ENCODE measurements at places on chromosomes 4 and X. TPM values are rescaled to one million over a fixed set of nuclear protein-coding genes. Genes with fewer than 3 reads are reported as not detected.

DNA sequence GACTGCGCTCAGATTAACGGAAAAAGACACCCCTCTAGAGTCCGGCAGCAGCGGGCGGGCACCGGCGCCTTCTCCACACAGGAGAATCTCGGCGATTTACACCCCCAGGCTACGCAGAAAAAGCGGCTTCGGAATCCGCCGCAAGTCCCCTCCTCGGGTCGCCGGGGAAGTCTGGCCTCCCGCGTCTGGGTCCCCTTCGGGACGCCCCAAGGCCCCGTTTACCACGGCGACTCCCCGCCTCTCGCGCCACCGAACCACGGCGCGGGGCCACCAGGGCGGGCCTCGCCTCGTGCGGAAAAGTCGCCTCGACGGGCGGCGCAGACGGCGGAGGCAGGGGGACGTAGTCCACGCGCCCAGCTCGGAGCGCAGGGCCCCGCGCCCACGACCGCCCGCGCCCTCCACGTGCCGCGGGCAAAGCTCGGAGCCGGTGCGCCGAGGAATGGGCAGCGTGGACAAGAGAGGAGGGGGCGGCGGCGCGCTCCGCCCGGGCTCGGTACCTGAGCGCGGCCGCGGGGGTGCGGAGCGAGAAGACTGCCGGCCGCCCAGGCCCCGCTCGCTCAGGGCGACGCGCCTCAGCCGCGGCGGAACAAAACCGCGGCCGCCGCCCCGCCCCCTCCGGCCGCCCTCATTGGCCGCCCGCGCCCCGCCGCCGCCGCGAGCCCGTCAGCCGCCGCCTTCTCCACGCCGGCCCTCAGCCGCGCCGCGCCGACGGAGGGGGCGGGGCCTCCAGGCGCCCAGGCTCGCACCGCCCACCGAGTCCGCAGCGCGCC, at the start of gene FAM53A:
Gene FAM53A, minus strand, starts transcription at position 578 of the 770 bp plus-strand sequence. CDS start 15,572 bp downstream, outside the sequence.
- H3K36me3 ChIP-seq: no peaks in the 10 kb centered on the region
- peak within 1 kb of the TSS; percentile 51 for H3K4me3 ChIP-seq
- DNase-seq: peak; percentile 91
- no peaks in the 10 kb centered on the region for H3K4me1 ChIP-seq
- peak within 1 kb of the TSS; percentile 62 for H3K27ac ChIP-seq

DNA sequence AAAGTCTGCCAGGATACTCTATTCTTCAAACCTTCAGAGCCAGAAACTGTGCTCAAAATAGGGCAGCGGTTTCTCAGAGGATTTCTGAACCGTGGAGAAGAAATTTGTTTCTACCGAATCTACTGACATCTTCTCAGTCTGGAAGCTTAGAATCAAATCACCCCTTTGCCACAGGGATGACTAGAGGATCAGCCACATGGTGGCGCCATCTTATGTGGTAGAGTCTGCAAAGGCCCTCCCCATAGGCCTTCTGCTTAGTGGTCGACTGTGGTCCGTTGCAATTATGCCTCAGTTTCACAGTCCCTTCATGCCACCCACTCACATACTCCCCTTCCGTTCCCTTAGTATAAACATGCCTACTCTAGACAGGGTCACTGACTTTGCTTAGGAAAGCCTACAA, 680.7 kb upstream of the SPANXN1 start:
- no peak overlapping the region for H3K4me3 ChIP-seq
- H3K27me3 ChIP-seq: no peaks in the 10 kb centered on the region
- H3K27ac ChIP-seq: no peak overlapping the region
- H3K4me1 ChIP-seq: no peaks in the 10 kb centered on the region
- no peak for DNase-seq

GRCh38 chr4:40301603-40302002, 33.5 kb upstream of the CHRNA9 start:
- H3K4me1 ChIP-seq: peaks cover 87% of the 10 kb centered on the region
- H3K4me3 ChIP-seq: peak overlapping the region; percentile 17

DNA sequence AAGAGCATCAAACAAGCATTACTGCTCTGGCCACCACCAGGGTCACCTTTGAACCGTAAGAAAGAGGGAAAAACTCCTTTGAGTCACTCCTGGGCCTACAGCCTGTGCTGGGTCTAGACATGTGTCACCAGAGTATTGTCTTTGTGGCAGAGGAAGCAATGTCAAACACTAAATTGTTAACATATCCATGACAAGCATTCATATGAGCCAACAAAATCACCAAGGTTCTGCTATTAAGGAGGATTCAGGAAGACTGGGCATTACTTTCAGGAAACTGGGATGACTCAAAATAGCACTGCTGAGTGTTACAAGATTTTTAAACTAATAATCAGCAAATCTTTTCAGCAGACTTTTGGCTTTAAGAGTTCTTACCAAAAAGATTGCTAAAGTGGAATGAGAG, 28.1 kb downstream of the LGI2 start:
- no peak overlapping the region for H3K27ac ChIP-seq
- H3K27me3 ChIP-seq: no peaks in the 10 kb centered on the region

Gene PLS3
- polyA plus RNA-seq: not detected

- no peaks in the 10 kb centered on the region for H3K36me3 ChIP-seq
- H3K4me3 ChIP-seq: no peak overlapping the region
- no peak overlapping the region for H3K27ac ChIP-seq
- H3K4me1 ChIP-seq: no peaks in the 10 kb centered on the region
- DNase-seq: peak; percentile 4
These were observed 37.4 kb downstream of the LHFPL1 start for GRCh38 chrX:112642349-112642748.

Gene QRFPR
- polyA plus RNA-seq: not detected

Gene ALPK1
- 5.0 TPM for polyA plus RNA-seq

Gene FHDC1
- 0.04 TPM for polyA plus RNA-seq

DNA sequence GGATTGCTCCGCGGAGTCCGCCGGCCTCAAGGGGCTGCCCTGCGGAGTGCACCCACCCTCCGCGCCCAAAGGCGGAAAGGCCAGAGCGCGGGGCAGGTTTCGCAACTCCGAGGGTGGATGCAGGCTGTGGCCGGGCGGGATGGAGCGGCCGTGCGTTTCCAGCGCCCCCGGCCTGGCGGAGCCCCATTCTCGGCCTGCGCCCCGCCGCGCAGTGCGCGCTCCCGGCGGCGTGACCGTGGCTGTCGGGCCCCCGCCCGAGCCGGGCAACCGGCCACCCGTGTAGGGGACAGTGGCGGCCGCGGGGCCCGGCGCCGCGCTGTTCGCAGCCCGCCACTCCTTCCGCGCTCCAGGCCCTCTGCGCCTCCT, 331 bp downstream of the SETD7 start:
- H3K4me3 ChIP-seq: peak overlapping the region; percentile 68
- peak overlapping the region; percentile 76 for H3K27ac ChIP-seq
- H3K27me3 ChIP-seq: no peaks in the 10 kb centered on the region
- peaks cover 8% of the 10 kb centered on the region for H3K4me1 ChIP-seq
- no peak for DNase-seq

Gene AMBN
- not detected for polyA plus RNA-seq

DNA sequence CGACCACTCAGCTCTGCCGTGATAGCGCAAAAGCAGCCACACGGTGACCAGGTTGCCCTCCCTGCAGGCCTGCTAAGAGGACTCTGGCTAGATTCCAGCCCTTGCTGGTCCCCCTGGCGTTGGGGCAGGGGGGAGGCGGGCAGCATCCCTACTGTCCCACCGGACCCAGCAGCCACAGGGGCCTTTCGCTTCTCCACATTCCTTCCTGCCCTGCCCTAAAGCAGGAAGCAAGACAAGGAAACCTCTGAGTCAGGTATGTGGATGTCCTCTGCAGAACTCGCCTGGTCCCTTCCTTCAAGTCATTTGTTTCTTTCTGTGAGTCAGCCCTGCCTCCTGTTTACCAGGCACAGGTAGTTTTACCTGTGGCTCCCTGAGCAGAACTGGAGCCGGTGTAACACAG, 60.2 kb upstream of the CLDN34 start:
- no peak for DNase-seq
- H3K4me3 ChIP-seq: no peak overlapping the region
- H3K27me3 ChIP-seq: no peaks in the 10 kb centered on the region
- no peaks in the 10 kb centered on the region for H3K4me1 ChIP-seq
- no peaks in the 10 kb centered on the region for H3K36me3 ChIP-seq

DNA sequence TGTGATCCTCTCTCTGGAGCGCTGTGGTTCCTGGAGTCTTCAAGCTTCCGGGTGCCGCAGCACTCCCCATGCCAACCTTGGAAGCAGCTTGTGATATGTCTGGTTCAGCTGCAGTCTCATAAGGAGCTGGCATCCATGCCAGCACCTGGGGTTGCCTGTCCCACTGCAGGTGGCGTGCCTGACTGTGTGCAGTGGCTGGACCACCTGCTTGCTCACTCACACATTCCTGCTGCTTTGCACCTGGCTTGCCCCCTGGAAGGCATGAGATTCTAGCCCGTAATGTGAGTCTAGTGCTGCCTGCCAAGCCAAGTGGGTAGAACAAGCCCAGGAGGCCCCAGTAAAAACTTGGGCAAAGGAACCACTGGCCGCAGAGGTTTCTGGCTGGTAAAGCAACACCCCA, 687.2 kb upstream of the AADAT start:
- H3K36me3 ChIP-seq: no peaks in the 10 kb centered on the region
- H3K27me3 ChIP-seq: no peaks in the 10 kb centered on the region
- no peak overlapping the region for H3K27ac ChIP-seq
- no peak for DNase-seq
- no peak overlapping the region for H3K4me3 ChIP-seq

DNA sequence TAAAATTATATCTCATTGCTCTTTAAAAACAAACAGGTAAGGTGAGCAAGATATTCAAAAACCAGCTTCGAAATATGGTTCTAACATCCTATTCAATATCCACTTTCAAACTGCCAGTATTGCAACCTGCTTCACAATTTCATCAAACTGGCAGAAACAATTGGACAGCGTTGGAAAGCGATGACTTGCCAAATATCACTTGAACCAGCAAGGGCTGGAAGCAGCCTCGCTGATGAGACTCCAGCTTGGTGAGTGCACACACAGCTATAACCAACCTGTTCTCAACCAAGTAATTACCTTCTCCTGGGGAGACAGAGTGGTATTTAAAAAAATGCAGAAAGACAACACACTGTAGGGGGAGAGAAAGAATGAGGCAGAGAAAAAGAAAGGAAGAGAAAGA, 155.8 kb upstream of the RAI2 start:
- DNase-seq: no peak
- H3K27ac ChIP-seq: no peak overlapping the region
- no peaks in the 10 kb centered on the region for H3K27me3 ChIP-seq

DNA sequence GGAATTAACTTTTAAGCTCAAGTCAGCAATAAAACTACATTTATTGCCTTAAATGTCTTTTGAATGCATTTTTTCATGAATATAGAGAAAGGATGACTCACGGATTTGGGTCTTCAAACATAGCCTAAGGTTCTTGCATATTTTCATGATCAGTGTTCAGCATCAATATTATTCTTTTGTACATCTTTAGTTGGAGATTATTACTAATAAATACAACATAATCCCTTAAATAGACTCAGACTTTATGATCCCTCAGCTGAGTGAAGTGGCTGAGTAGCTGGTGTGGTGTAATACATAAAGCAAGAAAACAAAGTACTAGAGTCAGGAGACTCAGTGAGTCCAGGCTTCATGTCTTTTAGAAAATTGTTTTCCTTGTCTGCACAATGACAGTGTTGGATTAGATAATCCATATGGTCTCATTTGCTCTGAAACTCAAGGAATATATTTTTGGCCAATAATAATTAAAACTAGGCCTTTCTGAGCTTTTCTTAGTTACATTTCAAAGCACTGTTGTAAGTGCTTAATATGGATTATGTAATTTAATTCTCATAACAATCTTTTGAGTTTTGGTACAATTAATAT, 78.3 kb upstream of the UNC5C start:
- H3K4me1 ChIP-seq: no peaks in the 10 kb centered on the region
- DNase-seq: no peak
- H3K4me3 ChIP-seq: no peak overlapping the region
- no peak overlapping the region for H3K27ac ChIP-seq

GRCh38 chr4:10006231-10006600, 15.1 kb downstream of the SLC2A9 start:
- no peak overlapping the region for H3K4me3 ChIP-seq
- no peaks in the 10 kb centered on the region for H3K36me3 ChIP-seq
- no peaks in the 10 kb centered on the region for H3K27me3 ChIP-seq
- no peak overlapping the region for H3K27ac ChIP-seq
- no peak for DNase-seq
- H3K4me1 ChIP-seq: no peaks in the 10 kb centered on the region

DNA sequence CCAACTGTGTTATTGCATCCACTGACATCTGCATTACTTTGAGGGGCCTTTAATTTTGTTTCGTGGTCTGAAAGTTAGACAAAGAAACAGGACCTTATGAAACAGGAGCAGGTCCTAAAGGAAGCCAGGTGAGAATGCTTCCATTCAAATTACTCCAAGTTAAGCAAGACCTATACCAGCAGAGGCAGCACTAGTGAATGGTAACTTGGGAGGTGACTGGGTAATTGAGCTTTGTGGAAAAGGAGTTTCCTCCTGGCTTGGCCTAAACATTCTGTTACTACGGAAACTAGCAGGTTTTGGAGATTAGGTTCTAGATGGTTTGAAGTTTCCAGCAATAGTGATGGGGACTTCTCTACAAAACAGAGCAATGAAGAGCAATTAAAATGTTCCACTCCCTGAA, 173.5 kb downstream of the NKX6-1 start:
- H3K27me3 ChIP-seq: no peaks in the 10 kb centered on the region
- H3K4me3 ChIP-seq: no peak overlapping the region
- no peak overlapping the region for H3K27ac ChIP-seq
- no peak for DNase-seq

GRCh38 chr4:174317531-174317930, 33.8 kb downstream of the CEP44 start:
- H3K4me3 ChIP-seq: no peak overlapping the region
- H3K36me3 ChIP-seq: peaks cover 12% of the 10 kb centered on the region
- no peaks in the 10 kb centered on the region for H3K4me1 ChIP-seq
- no peaks in the 10 kb centered on the region for H3K27me3 ChIP-seq

Gene PAGE3
- polyA plus RNA-seq: not detected

Gene HTT
- 5.2 TPM for polyA plus RNA-seq

- H3K27me3 ChIP-seq: no peaks in the 10 kb centered on the region
- H3K36me3 ChIP-seq: no peaks in the 10 kb centered on the region
- DNase-seq: no peak
These were observed 508.2 kb upstream of the FAM241A start for GRCh38 chr4:111636961-111637585.

Gene FRAS1
- not detected for polyA plus RNA-seq

Gene CYTL1
- polyA plus RNA-seq: not detected

DNA sequence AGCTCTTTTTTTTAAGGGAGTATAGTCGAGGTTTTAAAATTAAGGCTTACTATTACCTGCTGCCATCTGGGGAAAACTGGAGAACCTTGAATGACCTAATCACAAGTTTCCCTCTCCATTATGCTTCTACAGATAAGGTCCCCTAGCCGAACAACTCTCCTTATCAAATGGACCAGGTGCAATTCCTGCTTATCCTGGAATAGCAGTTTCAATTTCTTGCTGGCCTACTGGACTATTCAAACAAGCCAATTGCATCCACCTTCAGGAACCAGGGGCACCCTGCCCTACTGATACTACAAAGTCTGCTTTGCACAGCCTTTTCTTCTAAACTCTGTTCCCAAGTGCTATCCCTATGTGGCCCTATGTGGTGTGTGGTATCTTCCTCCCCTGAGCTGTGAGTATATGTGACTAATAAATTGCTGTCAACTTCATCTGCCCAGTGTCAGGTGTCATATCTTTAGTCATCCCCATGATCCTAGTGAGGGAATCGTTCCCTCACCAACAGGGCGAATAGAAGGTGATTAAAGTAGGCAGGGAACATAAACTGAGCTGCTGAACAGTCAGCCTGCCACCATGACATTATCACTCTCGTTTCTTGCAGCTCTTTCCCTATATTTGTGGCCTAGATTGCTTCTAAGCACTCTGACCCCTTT, 128.5 kb downstream of the ATG4A start:
- H3K36me3 ChIP-seq: no peaks in the 10 kb centered on the region
- H3K4me3 ChIP-seq: no peak overlapping the region
- no peak for DNase-seq
- H3K27me3 ChIP-seq: no peaks in the 10 kb centered on the region

All from naive thymus-derived CD4-positive, alpha-beta T cell (primary cell).